Hematopoietic multipotent progenitor cell treated with erythropoietin and hydrocortisone succinate and interleukin-3 and kit ligand, for 15 days (in vitro differentiated cells): ENCODE measurements at places on chromosomes 5 and 9.

DNA sequence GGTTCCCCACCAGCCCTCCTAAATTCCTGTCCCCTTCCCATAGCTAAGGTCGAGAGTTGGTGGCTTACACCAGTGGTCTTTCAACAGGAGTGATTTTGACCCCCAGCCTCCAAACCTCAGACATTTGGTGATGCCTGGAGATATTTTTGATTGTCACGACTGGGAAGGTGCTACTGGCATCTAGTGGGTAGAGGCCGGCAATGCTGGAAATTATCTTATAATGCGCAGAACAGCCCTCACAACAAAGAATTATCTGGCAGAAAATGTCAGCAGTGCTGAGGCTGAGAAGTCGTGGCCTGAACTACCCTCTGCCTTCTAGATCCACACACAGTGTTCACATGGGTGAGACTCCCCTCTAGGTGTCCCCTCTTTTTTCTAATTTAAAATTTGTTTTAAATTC lies 69.6 kb downstream of the IL31RA start:
- no peak for DNase-seq

DNA sequence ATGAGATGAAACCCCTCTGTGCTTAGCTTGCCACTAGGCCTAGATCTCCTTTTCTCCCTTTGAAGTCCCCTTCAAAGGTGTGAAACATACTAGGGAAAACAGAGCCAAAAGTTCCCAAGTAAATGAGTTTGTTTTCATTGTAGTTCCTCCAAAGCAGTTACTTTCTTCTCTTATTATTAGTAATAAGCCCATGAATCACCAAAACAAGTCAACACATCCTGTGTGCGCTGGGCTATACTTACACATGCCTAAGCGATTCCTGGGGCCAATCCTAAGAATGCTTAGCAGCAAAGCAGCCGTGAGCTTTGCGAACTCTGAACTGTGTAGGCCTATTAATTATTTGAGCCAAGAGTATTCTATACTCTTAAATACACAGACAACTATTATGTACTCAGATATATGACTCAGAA lies 7.6 kb downstream of the ENC1 start:
- no peak for DNase-seq

DNA sequence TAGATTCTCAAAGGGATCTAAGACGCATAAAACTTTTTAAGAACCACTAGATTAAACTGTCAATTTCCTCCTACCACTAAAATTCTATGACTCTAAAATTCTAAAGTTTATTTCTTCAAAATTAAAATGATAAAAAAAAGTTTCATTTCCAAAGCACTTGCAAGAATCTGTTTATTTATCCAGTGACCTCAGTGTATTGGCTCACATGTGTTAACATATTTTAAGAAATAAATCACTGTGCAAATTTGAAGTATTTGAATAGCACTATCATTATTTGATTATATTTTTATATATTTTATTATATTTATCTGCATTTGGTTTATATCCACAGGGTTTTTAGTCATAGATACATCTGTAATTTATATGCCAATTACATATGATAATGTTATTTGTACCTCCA lies 62.2 kb upstream of the SLC12A2 start:
- no peak for DNase-seq

GRCh38 chr5:128857076-128857677 lies 108.1 kb upstream of the SLC27A6 start:
- DNase-seq, result no peak

- no peak for DNase-seq
These were observed 133.8 kb downstream of the TMEM174 start for GRCh38 chr5:73306741-73307275.

DNA sequence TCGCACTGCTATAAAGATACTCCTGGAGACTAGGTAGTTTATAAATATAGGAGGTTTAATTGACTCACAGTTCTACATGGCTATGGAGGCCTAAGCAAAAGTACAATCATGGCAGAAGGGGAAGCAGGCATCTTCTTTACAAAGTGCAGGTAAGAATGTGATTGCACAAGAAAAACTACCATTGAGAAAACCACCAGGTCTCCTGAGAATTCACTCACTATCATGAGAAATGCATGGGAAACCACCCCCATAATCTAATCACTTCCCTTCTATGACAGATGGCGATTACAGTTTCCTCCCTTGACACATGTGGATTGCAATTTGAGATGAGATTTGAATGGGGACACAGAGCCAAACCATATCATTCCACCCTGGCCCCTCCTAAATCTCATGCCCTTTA lies 121.2 kb upstream of the ST8SIA4 start:
- no peak for DNase-seq
